Breast epithelium (tissue), 4 donors: ENCODE measurements at places on chromosomes 7 and 10.
A peak's percentile ranks its signal among the peaks of the same experiment; 100 is the strongest.

GRCh38 chr7:11753433-11753832, 78.6 kb downstream of the THSD7A start:
- DNase-seq, result no peak

DNA sequence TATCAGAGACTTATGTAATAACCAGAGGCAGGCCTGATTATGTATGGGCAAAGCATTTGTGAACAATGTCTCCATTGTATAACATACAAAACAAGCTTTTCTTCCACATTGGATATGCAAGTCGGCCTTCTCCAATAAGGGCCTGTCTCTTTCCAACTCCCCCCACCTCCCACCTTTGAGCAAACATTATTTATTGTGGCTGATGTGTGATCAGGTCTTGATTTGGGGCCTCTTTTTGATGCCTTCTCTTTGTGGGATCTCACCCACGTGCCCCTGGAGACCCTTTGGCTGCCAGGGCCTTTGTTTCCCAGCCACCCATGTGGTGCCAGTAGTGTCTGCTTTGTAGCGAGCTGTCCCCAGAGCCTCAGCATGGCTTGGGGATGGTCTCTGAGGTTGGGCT, 53.0 kb downstream of the TCF7L2 start:
- DNase-seq, result no peak

DNA sequence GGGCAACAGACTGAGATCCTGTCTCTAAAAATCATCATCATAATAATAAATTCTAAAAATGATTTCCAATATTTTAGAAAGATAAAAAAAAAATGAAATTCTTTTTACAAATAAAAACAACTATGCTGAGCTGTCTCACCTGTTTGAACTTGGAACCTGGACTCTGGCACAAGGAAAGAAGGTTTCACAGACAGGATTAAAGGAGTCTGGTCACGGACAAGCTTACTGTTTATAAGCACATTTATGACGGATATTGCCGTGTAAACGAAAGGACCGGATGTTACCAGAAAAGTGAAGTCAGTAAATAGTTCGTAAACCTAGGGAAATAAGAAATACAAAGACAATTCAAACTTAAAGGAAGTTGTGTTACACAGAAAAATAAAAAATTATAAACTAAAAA, 70.2 kb downstream of the KIAA1549 start:
- no peak for DNase-seq

GRCh38 chr7:54326592-54327167, 215.5 kb upstream of the VSTM2A start:
- no peak for DNase-seq

- no peak for DNase-seq
These were observed 28.6 kb upstream of the VAX1 start for GRCh38 chr10:117166418-117167345.

DNA sequence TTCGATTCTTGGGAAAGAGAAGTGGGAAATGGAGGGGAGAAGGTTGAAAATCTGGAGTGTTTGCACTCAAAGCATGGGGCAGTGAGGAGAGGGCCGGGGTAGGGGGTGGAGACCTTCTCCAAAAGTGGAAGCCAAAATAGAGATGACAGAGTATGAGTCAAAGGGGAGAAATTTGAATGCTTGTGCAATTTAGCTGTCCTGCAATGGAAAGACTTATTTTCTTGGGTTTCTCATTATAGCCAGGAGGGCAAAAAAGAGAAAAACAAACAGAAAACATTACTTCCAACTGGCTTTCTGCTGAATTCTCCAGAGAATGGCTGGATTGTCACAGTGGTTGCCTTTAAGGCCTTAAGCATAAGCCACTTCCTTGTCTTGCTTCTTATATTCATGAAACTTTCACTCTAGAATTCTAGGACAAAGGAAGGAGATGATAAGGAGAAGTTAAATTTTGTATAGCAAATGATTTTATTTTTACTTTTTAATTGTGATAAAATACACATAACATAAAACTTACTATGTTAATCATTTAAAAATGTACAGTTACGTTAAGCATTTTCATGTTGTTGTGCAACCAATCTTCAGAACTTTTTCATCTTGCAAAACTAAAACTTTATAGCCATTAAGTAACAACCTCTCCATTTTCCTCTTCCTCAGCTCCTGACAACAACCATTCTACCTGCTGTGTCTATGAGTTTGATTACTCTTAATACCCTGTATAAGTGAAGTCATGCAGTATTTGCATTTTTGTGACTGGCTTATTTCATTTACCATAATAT, 100.2 kb downstream of the GPR85 start:
- no peak for DNase-seq

DNA sequence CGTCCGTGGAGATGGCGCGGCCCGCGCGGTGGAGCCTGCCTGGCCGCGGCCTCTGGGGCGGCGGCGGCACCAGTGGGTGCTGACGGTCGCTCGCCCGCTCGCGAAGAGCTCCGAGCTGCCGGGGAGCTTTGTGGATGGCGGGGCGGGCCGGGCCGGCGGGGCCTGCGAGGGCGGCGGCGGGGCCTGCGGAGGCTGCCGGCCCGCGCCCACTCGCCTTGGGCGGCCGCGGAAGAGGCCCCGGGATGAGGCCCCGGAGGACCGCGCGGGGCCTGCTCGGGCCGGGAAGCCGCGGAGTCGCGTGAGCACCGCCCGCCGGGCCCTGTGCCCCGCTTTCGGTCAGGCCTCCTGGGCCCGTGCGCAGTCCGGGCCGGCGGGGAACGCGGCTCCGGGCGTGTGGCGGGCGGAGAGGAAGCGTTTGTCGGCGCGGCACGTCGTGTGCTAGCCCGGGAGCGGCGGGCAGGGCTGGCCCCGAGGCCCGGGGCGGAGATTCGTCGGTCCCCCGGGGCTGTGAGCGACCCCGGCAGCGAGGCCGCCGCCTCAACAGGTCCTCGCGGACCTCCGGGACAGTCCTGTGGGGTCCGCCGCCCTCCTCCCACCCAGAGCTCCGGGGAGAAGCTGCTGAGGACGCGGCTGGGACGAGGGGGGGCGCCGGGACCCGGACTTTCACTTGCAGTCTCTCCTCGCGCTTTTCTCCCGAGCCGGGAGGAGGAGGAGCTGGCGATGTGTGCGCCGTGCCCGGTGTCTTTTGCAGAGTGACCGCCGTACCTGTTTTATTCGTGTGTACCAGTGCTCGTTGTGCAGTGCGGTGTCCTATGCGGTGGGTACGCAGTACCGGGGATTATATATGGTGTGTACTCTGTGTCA, 578 bp downstream of the ZMYND11 start:
- DNase-seq, result peak; percentile 78

DNA sequence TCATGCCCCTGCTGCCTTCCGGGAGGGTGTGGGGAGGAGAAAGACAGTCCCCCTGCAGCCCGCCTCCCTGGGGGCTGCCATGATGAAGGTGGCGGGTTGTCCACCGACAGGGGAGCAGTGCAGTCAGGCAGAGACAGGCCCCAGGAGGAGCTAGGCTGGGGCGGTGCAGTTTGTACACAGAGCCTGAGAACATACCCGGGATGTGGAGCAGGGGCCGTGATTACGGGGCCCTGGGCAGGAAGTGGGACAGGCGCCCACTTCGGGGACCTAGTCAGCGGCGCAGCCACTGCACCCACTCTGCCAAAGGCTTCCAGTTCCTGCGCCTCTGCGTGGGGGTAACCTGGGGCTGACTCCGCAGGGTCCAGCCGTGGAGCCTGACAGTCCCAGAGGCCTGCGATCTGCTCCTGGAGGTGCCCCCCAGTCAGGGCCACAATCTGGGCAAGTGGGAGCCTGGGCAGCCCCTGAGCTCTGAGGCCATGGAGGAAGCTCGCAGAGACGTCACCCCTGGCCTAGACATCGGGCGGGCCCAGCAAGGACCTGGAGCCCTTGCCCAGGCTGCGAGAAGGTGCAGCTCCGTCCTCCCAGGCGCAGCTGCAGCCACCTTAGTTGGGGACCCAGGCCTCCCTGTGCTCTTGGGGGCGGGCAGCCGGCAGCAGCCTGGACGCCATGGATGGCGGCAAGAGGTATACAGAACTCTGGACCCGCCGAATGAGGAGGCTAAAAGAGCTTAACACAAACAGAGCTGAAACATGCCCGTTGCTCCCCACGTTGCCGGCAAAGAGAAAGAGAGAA, 1356.8 kb downstream of the XPNPEP1 start:
- no peak for DNase-seq

- DNase-seq, result no peak
These were observed 731 bp upstream of the CRPPA start for GRCh38 chr7:16422103-16422435.

DNA sequence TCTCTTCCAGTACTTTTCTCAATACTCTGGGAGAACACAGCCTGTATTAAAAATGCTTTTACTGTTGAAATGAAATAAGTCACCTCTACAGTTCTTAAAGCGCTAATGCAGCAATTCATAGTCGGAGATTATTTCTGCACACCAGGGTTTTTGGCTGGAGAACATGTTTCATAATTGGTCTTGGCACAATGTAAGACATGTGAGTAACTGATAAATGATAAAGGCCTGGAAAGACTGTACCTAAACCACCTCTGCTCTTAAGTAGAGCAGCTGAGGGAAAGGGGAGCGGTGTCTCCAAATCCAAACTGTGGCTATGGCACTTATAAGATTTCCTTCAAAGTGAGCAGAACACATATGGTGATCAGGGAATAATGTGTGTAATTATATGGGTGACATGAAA, 390.3 kb upstream of the MBL2 start:
- DNase-seq, result no peak
